WERI-Rb-1 (cell line): ENCODE measurements at places on chromosomes 6 and 20.

DNA sequence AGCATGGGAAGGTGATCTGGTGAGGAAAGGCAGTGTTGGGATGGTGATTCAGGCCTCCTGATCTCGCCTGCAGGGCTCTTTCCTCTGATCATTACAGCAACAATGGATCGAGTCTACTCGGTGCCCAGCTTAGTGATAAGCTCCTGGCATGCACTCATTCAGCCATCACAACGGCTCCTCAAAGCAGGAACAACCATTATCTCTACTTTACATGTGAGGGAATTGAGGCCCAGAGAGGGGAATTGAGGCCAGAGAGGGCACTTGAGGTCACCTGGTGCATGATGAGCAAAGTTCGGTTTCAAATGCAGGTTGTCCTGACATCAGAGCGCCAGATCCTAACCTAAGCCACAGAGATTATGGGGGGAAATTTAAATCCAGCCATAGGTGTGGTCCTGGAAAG is 42.0 kb upstream of the BPIFA2 start:
- no peak for DNase-seq

DNA sequence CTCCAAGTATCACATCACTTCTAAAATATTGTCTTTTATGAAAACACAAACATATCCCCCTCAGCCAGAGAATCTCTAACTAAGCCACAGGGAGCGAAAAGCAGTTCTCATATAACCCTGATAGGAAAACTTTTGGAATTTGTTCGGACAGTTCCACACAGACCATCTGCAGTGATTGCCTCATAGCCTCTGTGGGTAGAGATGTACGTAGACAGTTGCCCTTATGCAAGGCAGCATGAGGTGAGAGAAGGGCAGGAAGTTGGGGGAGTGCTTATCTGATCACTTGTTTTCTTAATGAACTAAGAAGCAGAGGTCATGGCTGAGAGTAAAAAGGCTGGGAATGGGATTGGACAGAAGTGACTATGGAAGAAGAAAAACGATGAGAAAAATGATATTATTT is 39.6 kb downstream of the SLC23A2 start:
- DNase-seq, result no peak

- DNase-seq, result no peak
These were observed 51.6 kb upstream of the ASIP start for GRCh38 chr20:34189572-34190163.

DNA sequence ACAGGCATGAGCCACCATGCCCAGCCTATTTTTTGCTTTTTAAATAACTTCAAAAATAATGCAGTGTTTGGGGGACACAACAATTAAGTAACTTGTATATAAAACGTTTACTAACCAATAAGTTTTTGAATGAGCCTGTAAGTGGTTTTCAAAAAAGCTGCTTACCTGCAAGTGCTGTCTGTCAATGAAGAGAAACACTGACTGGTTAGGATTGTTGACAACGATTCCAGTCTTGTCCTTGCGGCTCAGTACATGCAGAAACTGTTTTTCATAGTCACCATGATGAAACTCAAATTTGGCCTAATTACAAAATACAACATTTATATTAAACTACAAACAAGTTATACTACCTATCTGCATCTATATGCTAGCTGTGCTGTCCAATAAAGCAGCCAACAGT is 10.3 kb downstream of the C6orf62 start:
- no peak for DNase-seq

- DNase-seq, result no peak
These were observed 134.8 kb downstream of the TAF4 start for GRCh38 chr20:61930776-61931475.

GRCh38 chr6:2921520-2922115 is 18.5 kb upstream of the SERPINB9 start:
- peak; percentile 1 for DNase-seq

DNA sequence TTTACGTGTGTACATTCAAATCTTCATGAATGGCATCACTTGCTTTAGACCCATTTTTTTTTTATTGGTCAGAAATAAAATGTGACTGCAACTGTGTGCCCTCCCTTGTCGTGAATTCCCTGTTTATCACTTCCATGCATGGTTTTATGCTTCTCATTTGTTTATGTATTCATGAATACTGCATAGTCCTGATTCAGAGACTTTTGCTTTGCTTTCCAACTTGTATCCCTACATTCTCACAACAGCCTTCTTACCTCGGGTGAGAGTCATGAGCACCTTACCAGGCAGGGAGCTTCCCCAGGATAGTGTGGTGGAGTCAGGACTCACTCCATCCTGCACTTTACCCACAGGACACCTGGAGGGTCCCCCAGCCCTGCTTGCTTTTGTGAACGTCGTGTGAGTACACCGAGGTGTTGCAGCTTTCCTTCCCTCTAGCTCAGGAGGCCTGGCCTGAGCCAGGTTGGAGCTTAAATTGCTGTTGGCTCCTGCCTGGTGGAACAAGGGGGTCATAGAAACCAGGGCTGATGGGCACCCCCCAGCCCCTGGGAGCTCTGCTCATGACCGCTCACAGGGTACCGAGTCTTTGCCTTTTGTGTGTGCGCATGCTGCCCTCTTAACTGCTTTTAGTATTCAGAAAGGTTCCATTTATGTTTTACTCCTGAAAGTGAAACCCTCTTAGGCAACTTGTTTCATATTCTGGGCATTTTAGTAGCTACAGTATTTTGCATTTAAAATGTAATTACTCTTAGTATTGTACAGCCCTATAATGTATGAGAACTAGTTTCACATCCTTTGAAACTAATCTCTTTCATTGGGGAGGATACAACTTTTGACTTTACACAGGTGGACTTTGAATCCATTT is 66.0 kb downstream of the CDS2 start:
- no peak for DNase-seq

DNA sequence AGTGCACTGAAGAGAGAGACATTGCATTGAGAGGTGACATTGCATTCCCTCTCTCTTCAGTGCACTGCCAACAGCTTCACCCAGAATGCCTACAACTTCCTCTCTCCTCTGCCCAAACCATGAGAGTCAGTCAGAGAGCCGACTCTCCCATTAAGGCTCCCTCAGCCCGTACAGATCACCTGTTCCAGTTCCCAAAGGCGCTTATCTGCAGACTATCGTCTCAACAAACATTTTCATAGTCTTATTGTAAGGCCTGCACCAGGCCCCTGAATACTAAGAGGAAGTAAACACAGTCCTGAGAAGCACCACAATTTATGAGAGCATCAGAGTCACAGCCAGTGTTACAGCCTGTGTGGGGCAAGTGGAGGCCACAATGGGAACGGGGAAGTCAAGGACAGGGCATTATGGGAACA is 53.7 kb downstream of the GFOD1 start:
- no peak for DNase-seq

DNA sequence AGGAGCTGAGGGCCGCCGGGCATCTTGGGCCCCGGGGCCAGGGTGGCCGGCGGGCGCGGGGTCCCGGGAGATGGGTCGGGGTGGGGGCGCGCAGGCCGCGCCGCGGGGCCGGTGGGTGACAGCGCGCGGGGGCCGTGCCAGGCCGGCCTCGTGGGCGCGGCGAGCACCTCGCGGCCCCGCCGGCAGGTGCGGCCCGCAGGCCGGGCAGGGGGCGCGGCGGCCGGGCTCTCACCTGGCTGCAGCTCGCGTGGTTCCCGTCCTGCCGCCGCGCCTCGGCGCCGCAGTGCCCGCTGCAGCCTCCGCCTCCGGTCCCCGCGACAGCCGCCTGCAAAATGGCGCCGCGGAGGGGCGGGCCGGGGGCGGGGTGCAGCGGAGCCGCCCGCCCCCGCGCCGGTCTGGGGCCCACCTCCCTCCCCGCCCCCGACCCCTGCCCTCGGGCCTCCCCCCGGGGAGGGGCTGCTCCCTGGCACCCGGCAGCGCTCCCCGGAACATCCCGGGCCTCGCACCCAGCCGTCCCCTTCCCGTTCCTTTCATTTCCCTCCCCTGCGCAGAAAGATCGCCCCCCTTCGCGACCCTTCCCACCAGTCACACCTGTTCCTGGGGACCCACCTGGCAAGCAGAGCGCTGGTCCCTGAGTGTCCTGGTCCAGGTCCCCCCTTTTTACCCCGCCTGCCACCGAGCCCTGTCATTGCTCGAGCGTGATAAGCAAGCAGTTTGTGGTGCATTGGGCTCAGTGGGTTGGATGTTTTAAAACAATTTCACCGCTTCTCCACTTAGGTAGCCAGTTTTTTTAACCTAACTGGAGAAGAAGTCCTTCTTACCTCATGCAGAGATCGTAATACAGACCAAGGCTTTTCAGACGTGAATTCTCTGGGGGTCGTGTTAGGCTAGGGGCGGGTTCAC is at the start of gene SLC23A2:
TSS of gene SLC23A2 (minus strand) at position 337 of the 903 bp plus-strand sequence. CDS start 68,948 bp downstream, outside the sequence.
- DNase-seq, result peak; percentile 45

- no peak for DNase-seq
These were observed 96.5 kb upstream of the SCP2D1 start for GRCh38 chr20:18717062-18717461.

DNA sequence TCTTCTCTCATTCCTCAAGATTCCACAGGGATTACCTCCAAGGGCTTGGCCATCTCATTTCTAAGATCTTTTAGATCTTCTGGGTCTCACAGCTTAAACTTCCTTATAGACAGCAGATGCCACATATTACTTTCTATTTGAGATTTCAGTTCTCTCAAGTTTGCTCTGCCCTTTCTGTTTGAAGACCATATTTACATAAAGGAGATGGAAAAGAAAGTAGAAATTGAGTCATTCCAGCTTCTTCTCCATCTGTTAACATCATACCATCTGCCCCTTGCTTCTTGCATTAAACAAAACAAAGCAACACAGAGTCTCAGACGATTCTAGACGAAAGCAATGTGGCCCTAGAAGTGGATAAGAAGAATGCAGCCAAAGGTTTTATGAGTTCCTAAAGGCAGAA is 203.4 kb downstream of the TTLL2 start:
- DNase-seq, result no peak

- no peak for DNase-seq
These were observed 96.6 kb downstream of the SULF2 start for GRCh38 chr20:47688385-47689381.

DNA sequence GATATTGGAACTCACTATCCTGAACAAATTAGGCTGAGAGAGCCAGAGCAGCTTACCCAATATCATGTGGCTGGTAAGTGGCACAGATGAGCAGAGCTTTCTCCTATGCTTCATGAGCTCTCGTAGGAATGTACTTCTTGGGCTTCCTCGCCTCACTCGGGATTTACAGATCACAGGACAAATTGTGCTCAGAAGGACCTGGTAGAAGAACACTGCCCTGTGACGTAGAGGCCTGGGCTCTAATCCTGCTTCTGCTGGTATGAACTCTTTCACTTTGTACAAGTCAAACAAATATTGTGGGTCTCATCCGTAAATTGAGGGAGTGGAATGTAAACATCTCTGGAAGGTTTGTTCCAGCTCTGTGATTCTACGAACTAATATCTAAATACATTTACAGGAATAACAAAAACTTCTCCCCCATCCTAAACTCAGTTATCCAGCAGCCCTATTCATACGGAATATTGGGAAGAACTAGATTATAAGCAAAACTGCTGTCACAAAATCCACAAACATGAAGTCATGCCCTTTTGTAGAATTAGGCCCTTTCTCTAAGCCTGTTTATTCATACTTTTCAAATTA is 187.6 kb downstream of the CLIC5 start:
- no peak for DNase-seq

DNA sequence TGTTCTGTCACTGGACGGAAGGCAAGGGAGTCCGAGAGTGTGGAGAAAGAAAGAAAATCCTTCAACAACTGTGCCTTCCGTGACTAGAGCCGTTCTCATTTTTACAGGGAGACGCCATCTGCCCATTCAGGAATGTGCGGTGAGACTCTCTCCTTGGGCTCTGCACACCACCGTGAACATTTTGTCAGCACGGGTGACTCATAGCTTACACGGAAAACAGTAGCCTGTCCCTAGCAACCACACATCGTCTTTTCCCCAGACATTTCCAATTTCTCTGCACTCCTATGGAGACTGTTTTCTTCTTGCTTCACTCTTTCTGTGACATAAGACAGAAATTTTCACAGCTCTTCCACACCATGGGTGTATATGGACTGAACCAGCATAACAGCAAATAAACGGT is 55.1 kb downstream of the TBXT start:
- no peak for DNase-seq

- no peak for DNase-seq
These were observed 153.0 kb downstream of the LPA start for GRCh38 chr6:160510976-160511617.

DNA sequence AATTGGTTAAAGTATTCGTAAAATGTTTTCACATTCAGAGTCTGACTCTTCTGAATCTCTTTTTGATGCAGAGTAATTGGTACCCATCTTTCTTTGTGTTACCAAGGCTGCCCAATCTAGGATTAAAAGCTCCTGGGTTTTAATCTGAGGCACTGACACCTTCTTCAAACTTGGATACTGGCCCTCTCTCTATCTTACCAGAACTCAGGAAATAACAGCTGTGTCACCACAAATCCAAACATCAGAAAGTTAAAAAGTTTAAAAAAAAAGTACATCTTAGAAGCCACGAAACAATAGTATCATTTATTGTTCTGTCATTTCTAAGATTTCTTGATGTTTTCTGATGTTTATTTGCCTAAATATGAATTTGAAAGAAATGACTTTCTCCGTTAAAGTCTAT is 255.5 kb upstream of the RUNX2 start:
- no peak for DNase-seq

- peak; percentile 66 for DNase-seq
These were observed 16.1 kb upstream of the SIRPB2 start for GRCh38 chr20:1507276-1507675.

GRCh38 chr20:11496380-11496779 is 421.3 kb upstream of the BTBD3 start:
- DNase-seq, result no peak

DNA sequence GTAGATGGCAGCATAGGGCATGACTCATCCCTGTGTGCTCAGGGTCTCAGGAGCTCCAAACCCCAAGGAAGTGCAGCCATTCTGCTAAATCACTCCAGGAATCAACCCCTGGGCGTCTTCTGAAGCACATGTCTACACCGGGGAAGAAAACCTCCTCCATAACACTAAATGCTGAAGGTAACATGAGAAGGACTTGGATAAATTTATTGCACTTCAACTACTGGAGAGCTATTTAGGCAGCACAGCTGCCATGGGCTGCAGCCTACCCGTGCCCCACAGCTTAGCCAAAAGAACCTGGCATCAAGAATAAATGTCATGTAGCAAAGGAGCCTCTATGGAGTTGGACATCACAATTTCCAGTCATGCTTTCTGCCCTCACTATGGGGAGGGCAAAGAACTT is 152.4 kb upstream of the PROKR2 start:
- DNase-seq, result no peak

GRCh38 chr6:3871515-3871914 is 22.3 kb downstream of the FAM50B start:
- peak; percentile 2 for DNase-seq

DNA sequence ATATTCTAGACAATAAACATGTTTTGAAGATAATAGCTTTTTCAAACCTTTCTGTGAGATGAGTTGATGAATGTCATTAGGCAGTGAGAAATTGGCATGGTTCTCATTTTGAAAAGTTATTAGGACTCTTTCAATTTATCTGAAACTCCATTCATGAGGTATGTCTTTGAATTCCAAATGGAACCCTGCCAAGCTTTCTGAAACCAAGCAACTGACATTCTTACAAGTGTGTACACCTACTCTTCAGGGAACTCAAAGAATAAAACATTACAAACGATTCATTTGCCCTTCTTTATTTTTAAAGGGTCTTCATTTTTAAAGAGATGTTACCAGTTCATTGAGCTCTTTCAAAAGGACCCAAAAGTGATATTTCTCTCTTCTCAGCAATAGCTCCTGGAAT is 2.1 kb upstream of the TRDN start:
- DNase-seq, result no peak
